ENCODE measurements at places on chromosomes 2 and 18.

GRCh38 chr2:230904856-230905447, 20.1 kb downstream of the GPR55 start:
- no peak for DNase-seq

GRCh38 chr2:98452396-98453027, 7.9 kb downstream of the INPP4A start:
- no peak for DNase-seq

GRCh38 chr2:218755198-218755566, 26.8 kb upstream of the CYP27A1 start:
- no peak for DNase-seq

- DNase-seq = no peak
These were observed 20.2 kb downstream of the ZNF516 start for GRCh38 chr18:76474824-76475223.

GRCh38 chr2:145800151-145801091, 1280.5 kb upstream of the ZEB2 start:
- DNase-seq = no peak

DNA sequence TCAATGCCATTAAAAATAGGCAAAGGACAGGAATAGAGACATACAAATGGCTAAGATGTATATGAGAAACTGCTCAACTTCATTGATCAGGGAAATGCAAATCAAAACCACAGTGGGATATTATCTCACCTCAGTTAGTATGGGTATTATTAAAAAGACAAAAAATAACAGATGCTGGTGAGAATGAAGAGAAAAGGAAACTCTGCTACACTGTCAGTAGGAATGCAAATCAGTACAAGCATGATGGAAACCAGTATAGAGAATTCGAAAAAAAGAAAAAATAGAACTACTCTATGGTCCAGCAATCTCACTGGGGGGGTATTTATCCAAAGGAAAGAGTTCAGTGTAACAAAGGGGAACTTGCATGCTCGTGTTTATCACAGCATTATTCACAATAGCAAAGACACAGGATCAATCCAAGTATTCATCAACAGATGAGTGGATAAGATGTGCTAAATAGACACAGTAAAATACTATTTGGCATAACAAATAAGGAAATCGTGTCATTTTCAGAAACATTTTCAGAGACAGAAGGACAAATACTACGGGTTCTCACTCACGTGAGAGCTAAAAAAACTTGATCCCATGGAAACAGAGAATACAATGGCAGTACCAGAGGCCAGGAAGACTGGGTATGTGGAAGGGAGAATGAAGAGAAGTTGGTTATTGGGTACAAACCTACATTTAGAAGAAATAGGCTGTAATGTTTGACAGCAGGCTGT, 60.6 kb downstream of the CCDC74A start:
- DNase-seq = no peak

Data from SHP77 treated with DMSO at 0.1 percent for 48 hours (cell line).